ENCODE measurements at places on chromosomes 12 and 14.

DNA sequence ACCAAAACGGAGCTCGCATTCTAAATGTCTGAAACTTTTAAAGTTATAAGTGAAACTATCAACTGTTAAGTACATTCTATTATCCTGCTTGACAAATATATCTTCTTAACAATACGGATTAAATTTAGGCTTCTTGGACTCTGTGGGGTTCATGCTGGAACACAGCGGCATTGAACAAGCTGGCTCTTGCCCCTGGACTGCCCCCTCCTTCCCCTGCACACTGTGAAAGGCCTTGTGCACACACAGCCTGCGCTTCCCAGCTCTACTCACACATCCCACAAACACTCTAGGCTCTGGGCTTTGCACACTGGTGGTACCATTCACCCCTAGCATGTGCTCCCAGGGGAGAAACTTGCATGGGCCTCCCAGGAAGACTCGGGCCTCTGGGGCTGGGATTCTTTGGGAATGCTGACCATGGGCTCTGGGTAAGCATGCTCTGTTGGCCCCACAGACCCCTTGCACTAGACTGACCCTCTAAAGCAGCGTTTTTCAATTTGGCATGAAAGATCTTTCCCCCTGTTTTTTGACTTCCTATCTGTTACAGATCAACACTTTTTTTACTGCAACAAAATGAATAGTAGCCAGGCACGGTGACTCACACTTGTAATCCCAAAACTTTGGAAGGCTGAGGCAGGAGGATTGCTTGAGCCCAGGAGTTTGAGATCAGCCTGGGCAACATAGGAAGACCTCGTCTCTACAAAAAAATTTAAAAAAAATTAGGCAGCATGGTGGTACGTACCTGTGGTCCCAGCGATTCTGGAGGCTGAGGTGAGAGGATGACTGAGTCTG is 96.2 kb upstream of the CPM start:
- no peak for DNase-seq

- no peak for DNase-seq
These were observed 452.2 kb downstream of the BCL11B start for GRCh38 chr14:98819867-98820206.

DNA sequence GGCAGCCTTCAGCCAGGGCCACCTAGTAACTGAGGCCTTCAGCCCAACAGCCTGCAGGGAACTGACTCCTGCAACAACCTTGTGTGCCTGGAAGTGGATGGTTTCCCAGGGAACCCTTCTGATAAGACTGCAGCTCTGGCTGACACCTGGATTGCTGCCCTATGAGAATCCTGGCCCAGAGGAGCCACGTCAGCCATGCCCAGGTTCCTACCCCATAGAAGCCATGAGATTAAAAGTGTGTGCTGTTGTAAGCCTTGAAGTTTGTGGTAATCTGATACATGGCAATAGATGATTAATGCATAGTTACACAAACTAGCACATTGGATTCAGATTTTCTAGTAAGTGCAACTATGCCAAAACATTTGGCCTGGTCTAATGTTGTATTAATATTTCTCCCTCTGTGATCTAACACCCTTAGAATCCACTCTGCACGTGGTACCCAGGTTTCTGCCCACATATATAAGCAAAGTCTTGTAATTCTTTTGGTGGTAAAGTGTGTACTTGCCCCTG is 64.8 kb upstream of the BEGAIN start:
- no peak for DNase-seq

- no peak for DNase-seq
These were observed 72.8 kb upstream of the IFNG-AS1 start for GRCh38 chr12:67916266-67916970.

GRCh38 chr14:74682169-74682952 is 30.5 kb downstream of the AREL1 start:
- no peak for DNase-seq

- DNase-seq: no peak
These were observed 1.5 kb downstream of the MYF6 start for GRCh38 chr12:80708975-80709328.

DNA sequence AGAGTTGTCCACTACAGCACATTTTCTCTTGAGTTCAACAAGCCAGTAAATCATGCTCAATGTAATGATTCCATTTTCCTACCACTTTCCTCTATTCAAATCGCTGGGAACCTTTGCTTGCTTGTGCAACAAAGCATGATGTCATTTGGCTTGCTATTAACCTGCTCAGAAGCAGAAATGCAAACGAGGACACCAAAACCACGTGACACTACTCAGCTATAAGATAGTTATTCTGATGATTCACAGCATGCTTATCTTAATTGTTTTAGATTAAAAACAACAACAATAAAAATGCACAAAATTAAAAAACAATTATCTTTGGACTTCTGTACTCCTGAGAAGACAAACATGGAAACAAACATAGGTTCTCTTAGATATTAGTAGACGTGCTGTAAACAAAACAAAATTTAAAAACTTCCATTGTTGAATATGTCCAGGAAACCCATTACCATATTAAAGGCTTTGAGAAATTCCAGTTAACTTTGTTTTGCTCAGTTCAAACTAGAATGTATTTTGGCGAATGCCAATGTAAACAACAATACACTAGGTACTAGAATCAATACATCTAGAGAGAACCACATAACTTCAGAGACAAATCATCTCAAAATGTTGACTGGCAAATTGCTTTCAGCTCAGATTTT is 77.5 kb upstream of the KRAS start:
- DNase-seq: no peak

GRCh38 chr14:40232302-40232701 is 800.1 kb upstream of the FBXO33 start:
- DNase-seq: no peak

- no peak for DNase-seq
These were observed 3.9 kb upstream of the PPP1R12A start for GRCh38 chr12:79938843-79939242.

GRCh38 chr14:52412426-52412825 is 98.3 kb downstream of the PTGER2 start:
- no peak for DNase-seq

DNA sequence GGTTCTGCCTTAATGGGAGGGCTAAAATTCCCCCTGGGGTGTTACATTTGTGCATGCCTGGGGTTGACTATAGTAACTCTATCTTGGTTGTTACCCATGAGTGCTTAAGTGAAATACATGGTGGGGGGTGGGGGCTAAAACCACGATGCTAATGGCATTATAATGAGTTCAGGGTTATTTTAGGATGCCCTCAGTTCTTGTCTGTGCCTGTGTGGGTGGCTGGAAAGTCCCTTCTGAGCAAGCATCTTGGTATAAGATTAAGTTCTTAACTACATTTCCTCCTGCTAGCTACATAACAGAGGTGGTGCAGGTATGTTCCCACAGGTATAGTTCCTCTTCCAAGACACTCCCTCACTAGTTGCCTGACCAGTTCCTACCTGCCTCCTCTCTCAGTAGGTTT is 822.3 kb downstream of the LRFN5 start:
- DNase-seq: no peak

- no peak for DNase-seq
These were observed 43.3 kb downstream of the MMAB start for GRCh38 chr12:109529691-109530640.

- DNase-seq: no peak
These were observed 1.7 kb downstream of the FGFR1OP2 start for GRCh38 chr12:26939953-26940352.

Data from activated CD4-positive, alpha-beta T cell treated with anti-CD3 and anti-CD28 coated beads for 1 hour (primary cell).